ENCODE measurements at places on chromosomes 1 and 21.

- no peak for DNase-seq
Observed at GRCh38 chr1:46552357-46553237, 1.1 kb upstream of the KNCN start.

DNA sequence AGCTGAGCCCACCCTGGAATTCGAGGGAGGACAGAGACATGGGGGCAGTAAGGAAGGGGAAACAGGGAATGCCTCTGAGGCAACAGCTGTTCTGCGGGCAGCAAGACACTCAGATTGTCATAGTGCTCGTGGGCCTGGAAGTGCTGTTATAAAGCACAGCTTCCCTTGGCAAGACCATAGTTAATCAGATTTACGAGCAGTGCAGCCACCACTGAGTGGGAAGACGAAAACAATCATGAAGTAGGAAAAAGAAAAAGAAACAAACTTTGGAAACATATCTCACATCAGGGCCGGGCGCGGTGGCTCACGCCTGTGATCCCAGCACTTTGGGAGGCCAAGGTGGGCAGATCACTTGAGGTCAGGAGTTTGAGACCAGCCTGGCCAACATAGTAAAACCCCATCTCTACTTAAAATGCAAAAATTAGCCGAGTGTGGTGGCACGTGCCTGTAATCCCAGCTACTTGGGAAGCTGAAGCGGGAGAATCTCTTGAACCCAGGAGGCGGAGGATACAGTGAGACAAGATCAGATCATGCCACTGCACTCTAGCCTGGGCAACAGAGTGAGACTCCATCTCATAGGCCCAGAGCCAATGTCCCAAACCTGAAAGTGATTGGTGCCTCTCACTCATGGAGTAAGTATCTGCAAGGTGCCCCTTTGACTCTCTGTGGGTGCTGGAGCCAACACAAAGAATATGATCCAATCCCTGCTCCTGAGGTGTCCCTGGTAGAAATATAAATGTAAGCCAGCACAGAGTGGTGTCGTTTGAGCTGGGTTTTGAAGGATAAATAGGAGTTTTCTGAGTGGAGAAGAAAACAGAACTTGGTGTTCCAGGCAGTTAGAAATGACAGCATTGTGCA lies 55.6 kb upstream of the GPR153 start:
- no peak for DNase-seq

GRCh38 chr21:42107881-42108553 lies 36.9 kb downstream of the UMODL1 start:
- peak; percentile 19 for DNase-seq

DNA sequence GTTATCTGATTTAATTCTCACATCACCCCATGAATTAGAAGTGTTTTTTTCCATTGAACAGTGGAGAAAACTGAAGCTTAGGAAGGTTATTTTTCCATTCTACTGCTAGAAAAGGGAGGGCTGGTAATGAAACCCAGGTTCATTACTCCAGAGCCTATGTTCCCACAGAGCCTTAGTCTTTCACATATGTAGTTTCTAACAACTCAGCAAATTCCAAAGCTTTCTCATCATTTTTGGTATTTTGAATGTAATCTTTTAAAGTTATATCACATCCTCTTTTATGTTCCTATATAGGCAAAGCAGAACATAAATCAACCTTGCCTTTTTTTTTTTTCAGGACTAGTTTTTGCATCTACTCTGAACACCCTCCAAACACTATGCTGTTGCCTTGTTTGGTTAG lies 131.9 kb upstream of the BEND5 start:
- DNase-seq, result no peak

DNA sequence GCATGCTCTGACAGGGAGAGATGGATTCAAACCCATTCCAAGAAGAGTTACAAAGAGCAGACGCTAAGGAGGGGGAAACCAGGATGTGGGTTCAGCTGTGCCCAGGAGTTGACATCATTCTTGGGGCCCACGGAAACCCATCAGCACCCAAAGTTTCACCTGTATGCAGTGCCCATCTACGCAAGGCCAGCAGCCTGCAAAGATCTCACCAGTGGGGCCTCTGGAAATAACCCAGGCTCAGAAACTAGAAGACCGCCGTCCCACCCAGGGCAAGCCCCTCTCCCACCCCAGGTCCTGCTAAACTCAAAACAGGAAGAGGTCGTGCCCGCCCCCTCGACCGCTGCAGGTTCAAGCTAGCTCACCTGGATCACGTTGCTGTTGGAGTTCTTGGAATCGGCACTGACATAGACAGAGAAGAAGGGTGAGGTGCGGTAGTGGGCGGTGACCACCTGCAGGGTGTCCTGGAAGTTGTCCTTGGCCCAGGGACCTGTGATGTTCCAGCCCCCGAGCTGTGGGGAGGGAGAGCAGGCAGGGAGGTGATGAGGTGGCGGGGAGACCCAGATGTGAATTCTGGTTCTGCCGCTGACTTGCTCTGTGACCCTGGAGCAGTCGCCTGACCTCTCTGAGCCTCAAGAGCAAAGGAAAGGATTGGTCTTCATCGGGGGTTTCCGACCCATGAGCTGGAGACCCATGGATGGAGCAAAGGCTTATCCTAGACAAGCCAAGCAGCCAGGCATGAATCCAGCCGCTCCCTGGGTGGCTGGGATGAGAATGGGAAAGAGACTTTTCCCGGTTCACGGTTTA lies 31.7 kb downstream of the ECE1 start:
- DNase-seq, result no peak

GRCh38 chr1:228272831-228273571 lies 65.2 kb downstream of the OBSCN start:
- DNase-seq, result no peak

GRCh38 chr1:88463401-88463985 lies 220.6 kb upstream of the PKN2 start:
- no peak for DNase-seq

DNA sequence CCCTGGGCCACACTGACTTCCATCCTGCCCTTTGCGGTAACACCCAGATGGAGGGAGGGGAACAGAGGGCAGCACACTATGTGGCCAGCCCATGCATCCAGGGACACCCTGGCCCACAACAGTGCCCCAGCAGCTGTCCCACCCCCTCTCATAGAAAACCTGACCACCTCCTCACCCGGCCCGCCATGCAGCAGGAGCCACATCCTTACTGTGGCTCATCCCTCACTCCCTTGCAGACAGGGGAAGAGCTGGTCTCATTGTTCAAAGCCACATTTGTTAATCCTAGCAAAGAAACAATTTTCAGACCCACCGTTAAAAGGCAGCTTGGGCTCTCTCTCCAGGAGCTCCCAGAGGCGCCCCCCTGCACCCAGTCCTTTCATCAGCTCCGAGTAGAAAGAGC lies 23.2 kb upstream of the NUP133 start:
- no peak for DNase-seq

DNA sequence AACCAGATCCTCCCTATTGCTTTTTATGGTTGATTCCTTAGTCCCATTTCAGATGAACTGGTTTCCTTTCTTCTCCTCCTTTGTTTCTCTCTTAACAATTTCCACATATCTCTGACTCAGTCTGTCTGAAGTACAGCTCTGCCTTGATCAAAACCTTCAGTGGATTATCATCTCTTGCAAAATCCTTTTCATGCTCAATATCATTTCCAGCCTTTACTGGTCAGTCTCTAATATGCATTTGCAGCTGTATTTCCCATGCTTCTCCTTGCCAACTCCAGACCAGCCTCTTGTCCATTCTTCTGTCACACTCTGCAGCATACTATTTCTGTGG lies 72.2 kb downstream of the SNX7 start:
- DNase-seq, result no peak

- no peak for DNase-seq
Observed at GRCh38 chr1:185601189-185601588, 133.0 kb upstream of the HMCN1 start.

DNA sequence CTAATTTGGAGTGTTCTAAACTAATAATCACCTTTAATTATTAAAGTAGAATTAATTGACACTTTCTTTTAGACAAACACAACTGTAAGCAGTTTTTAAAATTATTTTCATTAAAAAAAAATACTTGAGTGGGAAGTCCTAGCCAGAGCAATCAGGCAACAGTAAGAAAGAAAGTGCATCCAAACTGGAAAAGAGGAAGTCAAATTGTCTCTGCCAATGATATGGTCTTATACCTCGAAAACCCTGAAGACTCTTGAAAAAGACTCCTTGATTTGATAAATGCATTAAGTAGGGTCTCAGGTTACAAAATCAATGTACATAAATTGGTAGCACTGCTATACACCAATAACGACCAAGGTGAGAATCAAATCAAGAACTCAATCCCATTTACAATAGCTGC lies 83.0 kb upstream of the GADD45A start:
- DNase-seq, result no peak

GRCh38 chr21:17738176-17738953 lies 80.8 kb downstream of the C21orf91 start:
- no peak for DNase-seq

- no peak for DNase-seq
Observed at GRCh38 chr1:232554409-232554808, 75.5 kb downstream of the SIPA1L2 start.

DNA sequence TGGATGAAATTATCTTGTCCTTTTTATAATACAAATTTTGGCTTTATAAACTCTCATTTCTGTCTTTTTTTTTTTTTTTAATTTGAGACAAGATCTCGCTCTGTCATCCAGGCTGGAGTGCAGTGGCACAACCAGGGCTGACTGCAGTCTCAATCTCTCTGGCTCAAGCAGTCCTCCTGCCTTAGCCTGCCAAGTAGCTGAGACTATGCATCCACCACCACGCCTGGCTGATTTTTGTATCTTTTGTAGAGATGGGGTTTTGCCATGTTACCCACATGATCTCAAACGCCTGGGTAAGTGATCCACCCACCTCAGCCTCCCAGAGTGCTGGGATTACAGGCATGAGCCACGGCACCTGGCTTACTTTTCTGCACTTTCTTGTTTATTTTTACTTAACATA lies 7.5 kb downstream of the TOR1AIP1 start:
- no peak for DNase-seq

DNA sequence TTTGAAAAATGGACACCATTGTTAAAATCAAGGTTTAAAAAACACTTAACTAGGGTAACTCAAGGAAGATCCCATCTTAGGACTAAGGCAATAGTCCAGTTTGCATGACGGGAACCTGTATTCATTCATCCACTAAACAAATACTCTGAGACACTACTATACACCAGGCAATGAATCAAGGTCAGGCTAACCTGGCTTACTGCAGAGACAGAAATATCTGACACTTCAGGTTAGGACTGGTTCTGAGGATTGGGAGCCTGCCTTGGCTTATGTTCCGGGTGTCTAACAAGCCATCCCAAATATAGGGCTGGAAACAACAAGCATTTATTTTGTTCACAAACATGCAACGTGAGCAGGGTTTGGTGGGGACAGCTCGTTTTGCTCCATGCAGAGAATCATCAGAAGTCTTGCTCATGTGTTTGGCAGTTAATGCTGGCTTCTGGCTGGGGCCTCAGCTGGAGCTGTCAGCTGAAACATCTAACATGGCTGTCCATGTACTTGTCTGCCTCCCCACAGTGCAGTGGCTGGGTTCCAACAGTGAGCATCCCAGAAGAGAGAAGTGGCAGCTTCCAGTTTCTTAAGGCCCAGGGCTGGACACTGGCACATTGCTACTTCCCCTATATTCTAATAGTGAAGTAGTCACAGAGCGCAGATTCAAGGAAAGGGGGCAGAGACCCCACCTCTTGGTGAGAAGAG lies 37.0 kb upstream of the CAMK1G start:
- DNase-seq, result no peak

DNA sequence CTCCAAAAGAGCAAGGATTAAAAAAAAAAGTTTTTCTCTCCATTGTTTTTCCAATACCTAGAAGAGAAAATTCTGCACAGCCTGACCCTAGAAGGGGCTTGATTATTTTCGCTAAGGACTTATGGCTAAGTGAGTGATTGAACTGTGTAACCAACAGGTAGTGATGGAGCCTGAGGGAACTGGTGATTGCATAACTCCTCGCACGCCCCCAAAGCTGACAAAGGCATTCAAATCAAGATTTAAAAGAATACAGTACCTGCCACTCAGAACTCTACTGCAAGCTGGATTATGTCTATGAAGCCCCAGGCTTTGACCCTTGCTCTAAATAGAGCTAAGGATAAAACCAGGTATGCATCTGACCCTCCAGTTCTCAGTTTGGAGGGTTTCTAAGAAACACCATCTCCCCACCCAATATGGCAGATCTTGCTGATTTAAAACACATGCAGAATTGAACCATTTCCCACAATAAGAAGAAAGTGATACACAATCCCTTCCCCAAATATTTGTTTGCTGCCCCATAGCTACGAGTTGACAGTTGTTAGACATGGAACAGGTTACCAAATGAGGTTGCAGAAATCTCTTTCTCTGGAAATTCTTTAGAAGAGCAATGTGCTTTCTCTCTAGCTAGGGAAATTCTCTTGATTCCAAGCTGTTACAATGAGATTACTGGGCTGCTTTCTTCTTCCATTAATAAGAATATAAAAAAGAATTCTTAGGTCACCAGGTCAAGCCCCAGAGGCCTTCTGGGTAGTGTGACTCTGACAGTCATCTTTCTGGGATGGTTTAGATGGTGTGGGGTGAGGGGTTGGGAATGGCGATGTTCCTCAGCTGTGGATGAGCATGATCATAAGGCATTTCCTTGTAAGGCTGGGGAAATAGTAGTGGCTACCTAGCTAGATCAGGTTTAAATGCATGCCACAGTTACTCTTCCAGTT lies 35.1 kb downstream of the FGGY start:
- DNase-seq, result no peak

DNA sequence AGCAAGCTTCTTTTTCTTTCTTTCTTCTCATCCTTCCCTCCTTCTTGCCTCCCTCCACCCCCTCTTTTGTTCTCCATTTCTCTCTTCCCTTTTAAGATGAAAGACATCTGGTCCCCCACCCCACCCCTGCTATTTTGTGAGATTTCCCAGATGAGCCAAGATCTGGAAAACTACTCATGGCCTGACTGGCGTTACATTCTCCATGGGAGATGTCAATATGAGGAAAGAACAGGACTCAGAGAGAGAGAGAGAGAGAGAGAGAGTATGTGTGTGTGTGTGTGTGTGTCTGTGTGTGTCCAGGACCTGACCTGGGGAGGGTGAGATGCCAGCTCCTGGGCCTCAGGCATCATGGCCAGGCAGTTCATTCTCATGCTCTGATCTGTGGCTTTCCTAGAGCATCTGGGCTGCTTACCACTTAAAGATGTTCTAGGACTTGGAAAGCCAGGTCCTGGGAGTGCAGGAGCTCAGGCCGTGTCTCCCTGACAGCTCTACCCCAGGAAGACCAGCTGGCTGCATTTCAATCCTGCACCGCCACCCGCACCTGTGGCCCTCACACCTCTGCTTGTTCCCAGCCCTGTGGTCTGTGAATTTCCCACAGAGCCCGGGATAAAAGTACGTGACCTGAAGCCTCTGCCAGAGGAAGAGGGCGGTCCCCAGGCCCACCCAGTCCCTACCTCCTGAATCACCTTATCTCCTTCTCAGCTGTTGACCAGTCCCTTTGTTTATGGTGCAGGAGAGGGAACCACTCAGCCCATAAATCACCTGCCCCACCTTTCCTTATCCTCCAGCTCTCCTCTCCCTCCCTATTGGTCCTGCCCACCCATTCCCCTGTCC lies 3.2 kb upstream of the BEST4 start:
- no peak for DNase-seq
